Stimulated activated CD4-positive, alpha-beta T cell treated with anti-CD3 and anti-CD28 coated beads, Interleukin-1b, Interleukin-23, amount 100 ng/mL, for 1 hour (primary cell): ENCODE measurements at places on chromosomes 1 and 21.

- no peak for DNase-seq
Measured at GRCh38 chr1:90781534-90781933, 64.4 kb upstream of the BARHL2 start.

DNA sequence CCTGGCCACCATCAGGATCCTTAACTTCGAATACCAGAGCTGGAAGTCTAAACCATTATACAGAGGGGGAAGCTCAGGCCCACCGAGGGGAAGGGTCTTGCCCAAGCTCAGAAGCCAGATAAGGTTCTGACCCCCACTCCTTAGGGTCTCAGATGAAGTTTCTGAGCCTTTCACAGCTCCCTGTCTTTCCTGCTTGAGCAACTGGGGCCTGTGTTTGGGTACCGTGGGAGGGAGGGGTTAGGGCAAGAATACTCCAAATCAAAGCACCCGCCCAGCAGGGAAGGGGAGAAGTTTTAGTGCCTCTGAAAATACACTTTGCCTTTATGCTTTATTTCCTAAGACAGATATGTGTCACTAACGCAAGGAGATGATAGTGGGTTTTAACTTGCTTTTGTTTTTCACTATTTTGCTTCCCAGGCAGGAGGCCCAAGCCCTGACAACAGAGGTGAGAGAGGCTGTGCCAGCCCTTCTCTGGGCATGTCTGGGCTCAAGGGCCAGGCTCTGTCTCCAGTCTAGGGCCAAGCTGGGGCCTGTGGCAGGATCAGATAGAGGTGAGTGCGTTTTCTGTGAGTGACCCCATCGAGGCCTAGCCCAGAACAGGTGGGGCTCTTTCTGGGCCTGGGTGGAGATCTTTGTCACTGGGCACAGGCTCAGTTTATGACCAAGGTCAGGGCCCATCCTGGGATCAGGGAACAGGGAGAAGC, 20.5 kb upstream of the TENT5B start:
- no peak for DNase-seq

- no peak for DNase-seq
Measured at GRCh38 chr1:157288996-157289395, 150.8 kb upstream of the ETV3 start.

- no peak for DNase-seq
Measured at GRCh38 chr1:53862507-53862906, 24.4 kb upstream of the NDC1 start.

GRCh38 chr1:178530037-178530402, 17.1 kb downstream of the TEX35 start:
- DNase-seq, result no peak

- no peak for DNase-seq
Measured at GRCh38 chr1:31763671-31764311, 349 bp downstream of the ADGRB2 start.

DNA sequence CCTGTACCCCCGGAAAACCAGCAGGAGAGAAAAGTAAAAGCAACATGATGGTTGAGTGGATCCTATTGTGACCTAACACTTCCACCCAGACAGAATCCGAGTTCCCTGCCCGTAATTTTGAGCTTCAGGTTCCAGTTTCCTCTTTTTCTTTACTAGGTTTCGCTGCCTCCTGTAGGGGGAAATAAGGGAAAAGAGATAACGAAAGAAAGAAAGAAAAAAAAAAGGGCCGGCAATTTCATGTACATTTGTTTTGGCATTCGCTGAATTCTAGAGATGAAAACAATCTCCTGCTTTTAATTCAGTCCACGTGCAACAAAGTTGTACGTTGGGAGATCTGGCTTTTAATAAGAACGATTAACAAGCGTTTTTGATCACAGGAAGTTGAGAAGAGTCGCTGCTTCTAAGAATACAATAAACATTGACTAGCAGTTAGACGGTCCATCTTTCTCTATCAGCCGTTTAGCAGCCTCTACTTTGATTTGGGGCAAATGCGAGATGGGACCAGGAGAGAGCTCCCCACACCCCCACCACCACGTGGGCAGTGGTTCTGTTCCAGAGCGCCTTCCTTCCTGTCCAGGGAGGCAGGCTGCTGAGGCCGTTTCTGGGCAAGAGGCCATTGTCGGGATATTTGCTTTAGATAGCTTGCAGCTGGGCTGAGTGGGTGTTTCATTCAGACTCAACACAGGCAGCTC, 155.9 kb upstream of the RUNX1 start:
- DNase-seq, result no peak

GRCh38 chr1:214584805-214585766, 17.9 kb upstream of the CENPF start:
- no peak for DNase-seq

- DNase-seq, result no peak
Measured at GRCh38 chr1:157984469-157984868, 9.0 kb upstream of the KIRREL1 start.

GRCh38 chr1:247482747-247483146, 24.8 kb upstream of the OR2B11 start:
- no peak for DNase-seq

DNA sequence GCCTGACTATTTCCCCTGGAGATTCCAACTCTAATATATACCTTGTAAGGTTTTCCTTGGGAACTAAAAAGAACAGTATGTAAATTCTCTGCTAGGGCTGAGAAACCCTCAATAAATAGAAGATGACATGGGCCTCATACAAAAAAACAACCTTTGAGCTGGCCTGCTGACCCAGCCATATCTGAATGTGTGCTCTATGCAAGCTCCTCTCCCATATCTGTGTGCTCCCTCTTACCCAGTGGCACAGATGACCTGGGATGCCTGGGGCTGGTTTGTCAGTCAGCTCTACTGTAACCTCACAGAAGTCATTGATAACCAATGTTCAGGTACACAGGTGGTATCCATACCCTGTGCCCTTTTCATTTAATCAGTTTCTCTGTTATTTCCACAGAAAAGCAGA, 329.2 kb downstream of the SEC16B start:
- DNase-seq, result no peak

GRCh38 chr1:208077232-208078075, 166.5 kb upstream of the CD34 start:
- DNase-seq, result no peak

DNA sequence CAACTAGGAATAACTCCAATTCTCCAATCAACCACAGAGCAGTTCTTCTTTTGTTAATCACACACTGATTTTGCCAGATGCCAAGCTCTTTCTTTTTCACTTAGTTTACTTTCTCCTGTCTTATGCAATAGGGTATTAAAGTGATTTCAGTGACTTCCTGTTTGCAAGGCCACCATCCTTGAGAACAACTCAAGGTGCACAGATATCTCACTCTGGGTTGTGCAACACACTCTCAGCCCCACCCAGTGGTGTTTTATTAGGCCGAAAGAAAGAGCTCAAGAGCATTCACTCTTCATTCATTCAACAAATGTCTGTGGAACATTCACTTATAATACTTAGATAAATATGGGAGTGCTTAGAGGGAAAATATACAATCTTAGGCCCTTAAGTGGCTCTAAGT, 352.5 kb downstream of the ZNF326 start:
- no peak for DNase-seq

DNA sequence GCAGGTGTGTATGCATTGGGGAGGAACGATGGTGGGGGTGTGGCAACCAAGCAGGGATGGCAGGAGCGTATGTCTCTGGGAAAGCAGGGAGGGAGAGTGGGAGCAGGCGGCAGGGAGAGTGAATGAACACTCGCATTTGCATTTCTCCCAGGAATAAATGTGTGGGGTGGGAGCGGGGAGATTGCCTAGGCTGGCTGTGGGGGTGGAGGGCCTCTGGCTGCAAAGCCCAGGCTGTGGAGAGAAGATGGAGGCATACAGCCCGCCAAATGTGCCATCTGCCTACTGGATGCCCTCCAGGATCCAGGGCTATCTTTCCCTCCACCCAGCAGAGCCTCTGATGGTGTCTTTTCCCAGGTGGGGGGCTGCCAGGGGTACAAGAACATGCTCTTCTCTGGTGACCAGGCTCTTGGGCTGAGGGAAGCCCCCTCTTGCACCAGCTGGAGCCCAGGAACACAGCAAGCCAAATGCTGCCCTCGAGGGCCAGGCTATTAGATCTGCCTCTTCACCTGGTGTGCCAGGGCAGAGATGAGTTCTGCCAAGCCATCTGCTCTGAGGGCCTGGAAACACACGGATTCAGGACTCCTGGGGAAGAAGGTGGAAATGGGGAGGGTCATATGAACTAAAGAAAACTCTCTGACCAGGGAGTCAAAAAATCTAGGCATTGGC, 1.7 kb upstream of the OPTC start:
- no peak for DNase-seq

DNA sequence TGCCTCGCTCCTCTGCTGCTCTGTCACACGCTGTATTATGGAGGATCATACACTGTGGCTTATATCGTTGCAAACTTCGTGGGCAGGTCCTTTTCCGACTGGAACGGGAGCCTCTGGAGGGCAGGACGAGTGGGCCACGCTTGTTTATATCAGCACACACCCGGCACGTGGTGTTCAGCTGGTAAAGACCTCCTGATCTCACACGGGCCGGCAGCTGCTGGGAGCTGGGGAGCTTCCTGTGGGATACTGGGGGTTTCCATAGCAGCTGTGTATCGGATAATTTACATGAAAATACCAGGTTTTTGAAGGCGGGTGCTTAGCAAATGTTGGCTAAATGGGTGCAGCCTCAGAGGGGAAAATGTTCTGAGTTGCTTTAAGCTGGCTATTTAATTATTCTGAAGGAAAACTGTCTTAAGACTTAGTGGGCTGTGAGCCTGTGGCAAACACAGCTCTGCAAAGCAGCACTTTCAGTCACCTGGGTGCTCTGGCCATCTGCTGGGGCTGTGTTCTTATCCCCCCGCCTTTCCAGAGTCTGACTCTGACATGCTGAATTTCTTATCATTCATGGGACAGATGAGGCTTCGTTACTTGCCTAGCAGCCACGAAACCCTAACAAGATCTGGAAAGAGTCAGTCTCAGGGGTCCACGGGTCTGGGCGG, 103.6 kb upstream of the GCLM start:
- DNase-seq, result no peak

- DNase-seq, result no peak
Measured at GRCh38 chr21:38798481-38798882, 7.2 kb upstream of the ETS2 start.

DNA sequence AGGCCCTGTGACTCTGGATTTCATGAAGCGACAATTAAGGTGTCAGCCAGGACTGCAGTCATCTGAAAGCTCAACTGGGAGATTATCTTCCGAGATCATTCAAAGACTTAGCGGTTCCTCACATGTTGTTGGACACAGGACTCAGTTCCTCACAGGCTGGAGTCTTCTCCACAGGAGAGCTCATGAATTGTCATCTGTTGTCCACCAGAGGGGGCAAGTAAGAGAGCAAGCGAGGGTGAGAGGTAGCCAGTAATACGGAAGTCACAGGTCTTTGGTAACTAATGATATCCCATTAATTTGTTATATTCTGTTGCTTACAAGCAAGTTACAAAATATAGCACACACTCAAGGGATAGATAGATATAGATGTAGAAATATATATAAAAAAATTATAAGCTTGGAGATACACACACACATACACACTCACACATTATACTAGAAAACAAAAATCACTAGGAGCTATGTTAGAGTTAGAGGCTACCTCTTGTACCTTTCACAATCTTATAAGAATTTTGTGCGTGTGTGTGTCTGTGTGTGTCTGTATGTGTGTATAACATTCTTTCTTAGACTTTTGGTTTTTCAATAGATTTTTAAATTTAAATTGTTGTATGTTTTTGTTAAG, 1695.3 kb downstream of the BRINP3 start:
- no peak for DNase-seq

DNA sequence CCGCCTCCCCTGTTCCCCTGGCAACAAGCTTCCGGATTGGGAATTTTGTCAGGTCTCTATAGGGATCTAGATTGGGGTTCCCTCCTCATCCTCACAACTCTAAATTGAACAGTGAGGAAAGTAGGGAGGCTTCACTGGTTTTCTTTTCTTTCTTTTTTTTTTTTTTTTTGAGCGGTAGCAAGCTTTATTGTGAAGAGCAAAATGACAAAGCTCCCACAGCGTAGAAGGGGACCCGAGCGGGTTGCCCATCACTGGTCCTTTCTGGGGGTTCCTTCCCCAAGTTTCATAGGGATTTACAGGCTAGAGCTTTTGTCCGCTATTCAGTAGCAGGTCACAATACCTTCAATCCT, 10.3 kb downstream of the ARHGEF2 start:
- no peak for DNase-seq

DNA sequence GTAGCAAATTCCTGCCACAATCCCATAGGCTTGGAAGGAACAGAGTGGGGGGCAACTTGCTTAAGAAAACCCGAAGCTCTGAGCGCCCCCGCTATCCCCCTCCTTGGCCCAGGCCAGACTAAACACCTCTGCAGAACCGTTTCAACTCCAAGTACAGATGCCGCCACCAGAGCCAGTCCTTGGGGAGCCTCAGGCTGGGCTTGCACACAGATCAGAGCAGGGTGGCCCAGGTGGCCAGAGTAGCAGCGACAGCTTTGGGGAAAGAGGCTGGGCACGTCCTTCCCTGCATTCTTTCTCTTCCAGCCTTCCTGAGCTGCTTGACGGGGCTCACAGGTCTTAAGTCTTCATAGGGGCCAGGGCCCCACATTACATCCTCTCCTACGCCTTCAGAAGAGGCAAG, 181.6 kb upstream of the ZC3H12A start:
- no peak for DNase-seq

DNA sequence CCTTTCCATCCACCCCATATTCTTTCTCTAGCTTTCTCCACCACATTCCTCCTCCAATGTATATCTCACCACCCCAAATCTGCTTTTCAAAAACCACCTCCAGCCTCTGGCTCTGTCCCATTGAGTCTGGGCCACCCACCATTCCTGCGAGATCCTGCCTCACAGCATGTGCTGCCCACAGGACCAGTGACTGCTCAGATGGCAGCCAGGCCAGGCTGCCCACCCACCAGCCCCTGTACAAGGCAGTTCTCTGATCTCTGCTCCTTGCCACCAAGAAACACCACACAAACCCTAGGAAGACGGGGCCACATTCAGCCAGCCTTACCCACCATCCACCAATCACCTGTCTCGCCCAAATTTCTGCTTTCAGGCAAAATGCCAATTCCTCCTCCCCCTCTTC, 53.7 kb downstream of the PLEKHA6 start:
- DNase-seq, result no peak

DNA sequence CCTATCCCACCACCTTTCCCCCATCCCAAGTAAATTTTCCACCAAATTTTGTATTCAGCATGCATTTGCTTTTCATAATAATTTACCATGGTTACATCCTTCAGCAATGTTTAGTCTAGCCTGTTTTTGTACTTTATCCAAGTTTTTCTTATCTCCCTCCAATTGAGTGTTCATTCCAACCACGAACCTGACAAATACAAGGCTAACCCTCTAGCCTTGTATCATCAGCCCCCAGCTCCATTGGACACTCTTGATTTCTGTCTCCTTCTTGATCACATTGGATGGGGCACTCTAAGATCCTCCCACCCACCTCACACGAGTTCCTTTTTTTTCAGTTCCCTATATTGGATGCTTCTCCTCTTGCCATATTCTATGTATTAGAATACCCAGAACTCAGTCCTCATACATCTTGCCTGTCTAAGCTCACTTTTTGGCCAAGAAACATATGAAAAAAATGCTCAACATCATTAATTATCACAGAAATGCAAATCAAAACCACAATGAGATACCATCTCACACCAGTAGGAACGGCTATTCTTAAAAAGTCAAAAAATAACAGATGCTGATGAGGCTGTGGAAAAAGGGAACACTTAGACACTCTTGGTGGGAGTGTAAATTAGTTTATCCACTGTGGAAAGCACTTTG, 40.5 kb upstream of the SLC35F3 start:
- DNase-seq, result no peak
